ENCODE measurements at places on chromosomes 3 and 15. TPM values are rescaled to one million over a fixed set of nuclear protein-coding genes. Genes with fewer than 3 reads are reported as not detected.

DNA sequence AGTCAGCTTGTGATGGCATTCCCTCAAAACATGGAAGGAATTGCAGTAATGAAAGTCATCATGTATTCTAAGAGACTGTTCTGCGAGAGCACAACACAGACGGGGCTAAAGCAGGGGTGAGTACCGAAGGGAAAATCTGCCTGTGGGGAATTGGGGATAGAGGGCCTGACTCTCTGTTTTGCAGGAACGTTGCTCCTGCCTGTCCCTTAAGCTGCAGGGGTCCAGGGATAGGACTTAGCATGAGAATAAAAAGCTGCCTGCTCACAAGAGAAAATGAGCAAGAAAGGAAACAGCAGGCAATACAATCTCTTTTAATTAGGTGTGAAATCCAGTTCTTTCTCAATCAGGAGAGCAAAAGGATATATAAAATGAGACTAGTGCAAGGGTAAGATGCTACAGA is 62.2 kb downstream of the TIGIT start:
- no peaks in the 10 kb centered on the region for H3K36me3 ChIP-seq
- H3K27ac ChIP-seq: no peak overlapping the region
- H3K27me3 ChIP-seq: no peaks in the 10 kb centered on the region
- no peak for DNase-seq
- no peaks in the 10 kb centered on the region for H3K4me1 ChIP-seq
- no peak overlapping the region for H3K4me3 ChIP-seq

GRCh38 chr3:167113035-167113830 is 266.9 kb downstream of the ZBBX start:
- no peak overlapping the region for H3K4me3 ChIP-seq
- H3K36me3 ChIP-seq: no peaks in the 10 kb centered on the region
- no peaks in the 10 kb centered on the region for H3K4me1 ChIP-seq
- H3K27me3 ChIP-seq: no peaks in the 10 kb centered on the region

Gene BNC1
- total RNA-seq: not detected

Gene CHRM5
- total RNA-seq: not detected

- H3K4me3 ChIP-seq: no peak overlapping the region
- no peaks in the 10 kb centered on the region for H3K27me3 ChIP-seq
- H3K27ac ChIP-seq: no peak overlapping the region
- no peak for DNase-seq
- H3K36me3 ChIP-seq: no peaks in the 10 kb centered on the region
- H3K4me1 ChIP-seq: no peaks in the 10 kb centered on the region
Observed at GRCh38 chr3:195224156-195224979, 46.6 kb downstream of the XXYLT1 start.

- DNase-seq: no peak
- H3K4me3 ChIP-seq: no peak overlapping the region
- H3K27me3 ChIP-seq: no peaks in the 10 kb centered on the region
- H3K4me1 ChIP-seq: no peaks in the 10 kb centered on the region
- H3K36me3 ChIP-seq: no peaks in the 10 kb centered on the region
- H3K27ac ChIP-seq: no peak overlapping the region
Observed at GRCh38 chr3:30984855-30985749, 90.6 kb upstream of the GADL1 start.

DNA sequence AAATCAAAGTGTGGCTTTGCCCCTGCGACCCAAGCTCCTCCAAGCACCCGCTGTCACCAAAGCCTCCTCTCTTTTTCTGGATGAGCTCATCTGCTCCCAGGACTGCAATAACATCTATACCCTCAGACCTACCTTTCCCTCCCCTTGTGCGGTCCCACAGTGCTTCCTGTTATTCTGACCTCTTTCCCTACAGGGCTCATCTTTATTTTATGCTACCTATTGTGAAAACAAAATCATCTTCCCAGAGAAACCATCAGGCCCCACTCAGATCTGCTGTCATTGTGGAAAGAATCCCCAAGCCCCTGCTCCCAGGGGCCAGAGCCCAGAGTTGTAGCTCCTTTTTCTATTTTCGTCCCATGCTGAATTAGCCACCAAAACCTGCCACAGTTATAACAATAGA is 162.2 kb downstream of the MEIS2 start:
- H3K4me1 ChIP-seq: no peaks in the 10 kb centered on the region
- H3K36me3 ChIP-seq: no peaks in the 10 kb centered on the region
- no peak overlapping the region for H3K4me3 ChIP-seq

Gene LOXL1
- total RNA-seq: 2.1 TPM

DNA sequence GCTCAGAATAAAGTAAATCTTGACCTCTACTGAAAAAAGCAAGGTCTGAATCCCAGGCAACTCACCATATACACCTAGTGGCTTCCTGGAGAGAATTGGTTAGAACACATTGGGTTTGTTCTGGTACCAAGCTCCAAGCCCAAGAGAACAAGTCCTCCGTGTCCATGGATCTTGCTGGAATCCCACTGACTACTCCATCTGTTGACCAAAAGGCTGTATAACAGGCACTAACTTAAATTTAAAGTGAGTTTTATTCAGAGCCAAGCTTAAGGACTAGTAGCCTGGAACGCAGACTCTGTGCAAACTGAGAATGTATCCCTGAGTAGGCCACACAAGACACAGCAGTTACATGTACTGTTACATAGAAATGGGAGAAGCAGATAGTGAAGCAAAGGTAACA is 342.1 kb upstream of the LRRC3B start:
- no peaks in the 10 kb centered on the region for H3K4me1 ChIP-seq
- no peaks in the 10 kb centered on the region for H3K27me3 ChIP-seq
- DNase-seq: no peak

Gene HOMER2
- 6.1 TPM for total RNA-seq

Gene ASB14
- not detected for total RNA-seq

GRCh38 chr3:72728329-72728889 is 119.8 kb downstream of the SHQ1 start:
- no peaks in the 10 kb centered on the region for H3K36me3 ChIP-seq
- no peaks in the 10 kb centered on the region for H3K27me3 ChIP-seq
- H3K27ac ChIP-seq: no peak overlapping the region

Gene ROBO2
- total RNA-seq: not detected

- DNase-seq: no peak
- no peak overlapping the region for H3K27ac ChIP-seq
- no peak overlapping the region for H3K4me3 ChIP-seq
- no peaks in the 10 kb centered on the region for H3K4me1 ChIP-seq
- H3K36me3 ChIP-seq: no peaks in the 10 kb centered on the region
Observed at GRCh38 chr3:61814674-61815073, 253.3 kb downstream of the PTPRG start.

Gene CHRNB4
- not detected for total RNA-seq

Gene HHLA2
- total RNA-seq: 0.52 TPM

DNA sequence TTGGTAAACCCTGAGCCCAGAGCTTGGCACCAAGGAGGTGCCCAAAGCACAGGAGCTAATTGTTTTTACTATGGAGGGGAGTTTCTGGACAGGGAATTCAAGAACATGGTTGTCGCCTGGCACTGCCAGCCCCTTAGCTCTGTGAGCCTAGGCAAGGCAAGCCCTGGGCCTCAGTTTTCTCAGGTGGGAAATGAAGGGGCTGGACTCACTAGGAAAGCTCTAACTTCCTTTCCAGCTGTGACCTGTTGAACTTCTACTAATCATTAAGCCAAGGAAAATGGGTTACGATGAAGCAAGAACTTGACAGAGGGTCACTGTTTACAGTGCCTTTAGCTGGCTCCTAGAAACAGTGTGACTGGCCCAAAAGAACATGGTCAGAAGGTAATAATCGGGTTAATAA is 277.2 kb downstream of the SHQ1 start:
- H3K27me3 ChIP-seq: no peaks in the 10 kb centered on the region
- H3K36me3 ChIP-seq: no peaks in the 10 kb centered on the region
- no peak overlapping the region for H3K4me3 ChIP-seq
- no peak for DNase-seq

Gene CATSPER2
- total RNA-seq: 12.8 TPM

- no peak for DNase-seq
- no peak overlapping the region for H3K27ac ChIP-seq
- no peaks in the 10 kb centered on the region for H3K36me3 ChIP-seq
- no peaks in the 10 kb centered on the region for H3K4me1 ChIP-seq
- H3K4me3 ChIP-seq: no peak overlapping the region
Observed at GRCh38 chr3:58874248-58874741, 175.5 kb downstream of the CFAP20DC start.

DNA sequence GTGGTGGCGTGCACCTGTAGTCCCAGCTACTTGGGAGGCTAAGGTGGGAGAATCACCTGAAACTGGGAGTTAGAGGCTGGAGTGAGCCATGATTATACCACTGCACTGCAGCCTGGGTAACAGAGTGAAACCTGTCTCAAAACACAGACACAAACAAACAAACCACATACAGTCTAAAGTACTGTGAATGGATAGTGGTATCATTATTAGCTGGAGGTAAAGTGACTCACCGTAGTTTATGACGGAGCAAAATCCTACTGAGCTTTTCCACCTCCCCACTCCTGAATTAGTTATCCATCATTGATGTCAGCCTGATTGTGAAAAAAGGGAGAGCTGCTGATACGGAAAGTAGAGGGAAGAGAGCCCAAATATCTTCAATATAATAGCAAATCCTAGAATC is 3.2 kb upstream of the CNOT10 start:
- H3K36me3 ChIP-seq: no peaks in the 10 kb centered on the region
- no peak overlapping the region for H3K27ac ChIP-seq
- H3K4me3 ChIP-seq: no peak overlapping the region
- no peaks in the 10 kb centered on the region for H3K27me3 ChIP-seq
- DNase-seq: no peak
- H3K4me1 ChIP-seq: peaks cover 22% of the 10 kb centered on the region
